ENCODE measurements at places on chromosomes 3 and 15.

DNA sequence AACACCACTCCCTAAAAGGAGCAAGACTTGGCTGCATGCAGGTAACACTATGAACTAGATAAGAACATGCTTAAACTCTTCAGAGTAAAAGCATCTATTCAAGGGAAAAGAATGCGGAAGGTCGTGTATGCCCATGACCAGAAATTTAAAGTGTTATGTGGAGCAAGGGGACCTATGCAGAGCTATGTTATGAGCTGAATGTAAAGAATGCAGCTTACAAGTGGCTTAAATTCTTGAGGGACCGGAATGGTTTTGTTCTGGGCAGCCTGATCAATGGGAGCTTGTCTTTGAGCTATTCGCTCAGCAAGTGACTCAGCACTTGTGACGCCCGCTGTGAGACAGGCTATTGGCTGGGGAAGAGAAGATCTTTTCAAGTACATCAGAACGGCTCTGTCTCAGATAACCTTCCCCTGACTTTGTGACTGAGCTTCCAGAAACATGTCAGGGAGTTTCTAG is 367.5 kb upstream of the THBS1 start:
- no peak for DNase-seq

DNA sequence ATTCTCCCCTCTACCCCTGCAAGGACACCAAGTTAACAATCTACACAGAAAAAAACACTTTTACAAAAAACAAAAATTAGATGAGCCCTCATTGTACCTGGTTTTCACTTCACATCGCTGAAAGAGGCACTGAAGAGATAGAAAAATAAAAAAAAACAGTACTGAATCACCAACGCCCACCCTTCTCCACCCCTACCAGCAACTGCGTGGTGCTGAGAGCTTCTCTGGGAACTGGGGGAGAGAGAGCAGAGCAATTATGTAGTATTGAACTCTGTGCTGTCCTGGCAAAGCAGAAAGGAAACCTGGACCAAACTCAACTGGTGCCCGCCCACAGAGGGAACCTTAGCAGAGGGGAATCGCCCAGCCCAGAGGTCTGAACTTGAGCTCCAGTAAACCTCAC is 44.6 kb downstream of the WDR49 start:
- DNase-seq, result no peak

GRCh38 chr3:120982608-120983320 is 74.8 kb downstream of the STXBP5L start:
- DNase-seq, result no peak

DNA sequence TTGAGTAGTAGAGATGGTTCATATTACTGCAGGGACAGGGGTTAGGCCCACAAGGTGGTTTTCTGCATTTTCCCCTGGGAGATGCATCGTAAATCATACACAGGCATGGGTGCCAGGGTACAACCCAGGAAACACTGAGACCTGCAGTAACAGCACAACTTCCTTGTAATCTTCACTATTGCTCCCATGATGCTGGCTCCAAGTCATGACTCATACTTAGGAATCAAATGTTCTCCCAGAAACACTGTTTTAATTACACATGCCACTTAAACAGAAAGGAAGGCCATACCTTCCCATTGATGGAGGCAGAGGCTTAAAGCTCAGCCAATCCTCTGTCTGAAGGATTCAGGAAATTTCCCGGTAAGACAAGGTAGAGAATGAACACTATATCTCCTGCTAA is 106.5 kb downstream of the ERC2 start:
- DNase-seq, result no peak

DNA sequence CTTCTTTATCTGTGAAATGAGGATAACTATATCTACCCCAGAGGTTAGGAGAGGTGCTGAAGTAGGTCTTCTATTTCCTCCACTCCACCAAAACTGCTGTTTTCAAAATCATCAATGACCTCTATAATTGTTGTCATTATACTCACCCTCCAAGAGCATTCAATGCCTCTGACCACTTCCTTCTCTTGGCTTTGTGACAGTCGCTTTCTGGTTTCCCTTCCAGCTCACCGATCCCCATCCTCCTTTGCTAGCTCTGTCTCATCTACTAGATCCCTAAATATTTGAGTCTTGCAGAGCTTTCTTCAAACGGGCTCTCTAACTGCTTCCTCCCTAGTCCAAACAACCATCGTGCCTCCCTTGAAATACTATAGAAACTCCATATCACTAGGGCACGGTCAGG is 153.5 kb downstream of the RPLP1 start:
- no peak for DNase-seq

- no peak for DNase-seq
Measured at GRCh38 chr15:83922649-83923294, 268.8 kb downstream of the ADAMTSL3 start.

DNA sequence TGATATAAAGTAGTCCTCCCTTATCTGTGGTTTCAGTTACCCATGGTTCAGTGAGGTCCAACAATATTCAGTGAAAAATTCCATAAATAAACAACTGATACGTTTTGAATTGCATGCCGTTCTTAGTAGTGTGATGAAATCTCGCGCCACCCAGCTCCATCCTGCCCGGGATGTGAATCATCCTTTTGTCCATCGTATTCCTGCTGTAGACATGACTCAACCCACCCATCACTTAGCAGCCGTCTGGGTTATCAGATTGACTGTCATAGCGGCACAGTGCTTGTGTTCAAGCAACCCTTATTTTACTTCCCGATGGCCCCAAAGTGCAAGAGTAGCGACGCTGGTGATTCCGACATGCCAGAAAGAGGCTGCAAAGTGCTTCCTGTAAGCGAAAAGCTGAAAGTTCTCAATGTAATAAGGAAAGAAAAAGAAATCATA is 48.0 kb upstream of the MEX3B start:
- DNase-seq, result no peak

DNA sequence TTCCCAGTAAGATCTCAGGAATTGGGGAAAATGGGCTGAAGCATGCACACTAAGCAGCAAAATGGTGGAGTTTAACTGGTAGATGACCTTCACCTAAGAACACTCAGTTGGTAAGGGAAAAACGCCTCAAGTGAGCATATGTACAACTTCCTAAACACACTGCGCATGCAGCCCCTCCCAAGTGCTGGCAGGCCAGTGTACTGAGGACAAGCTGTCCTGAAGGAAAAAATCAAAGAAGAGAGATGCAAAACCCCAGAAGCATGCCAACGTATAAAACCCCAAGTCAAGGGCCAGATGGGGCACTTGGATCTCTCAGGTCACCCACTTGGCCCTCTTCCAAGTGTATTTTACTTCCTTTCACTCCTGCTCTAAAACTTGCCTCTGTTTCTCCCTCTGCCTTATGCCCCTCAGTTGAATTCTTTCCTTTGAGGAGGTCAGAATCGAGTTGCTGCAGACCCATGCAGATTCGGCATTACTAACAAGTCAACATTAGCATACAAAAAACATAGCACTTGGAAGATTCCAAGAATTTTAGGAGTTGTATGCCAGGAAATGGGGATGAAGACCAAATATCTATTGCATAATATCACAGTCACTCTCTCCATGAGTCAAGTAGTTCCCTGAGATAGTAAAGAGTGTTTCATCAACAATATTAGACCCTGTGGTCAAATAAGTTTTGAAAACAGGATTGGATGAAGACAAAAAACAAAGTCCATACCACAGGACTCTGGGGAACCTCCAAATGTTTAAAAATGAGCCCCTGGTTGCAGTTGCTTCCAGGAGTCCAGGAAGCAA is 10.8 kb upstream of the FYCO1 start:
- no peak for DNase-seq

DNA sequence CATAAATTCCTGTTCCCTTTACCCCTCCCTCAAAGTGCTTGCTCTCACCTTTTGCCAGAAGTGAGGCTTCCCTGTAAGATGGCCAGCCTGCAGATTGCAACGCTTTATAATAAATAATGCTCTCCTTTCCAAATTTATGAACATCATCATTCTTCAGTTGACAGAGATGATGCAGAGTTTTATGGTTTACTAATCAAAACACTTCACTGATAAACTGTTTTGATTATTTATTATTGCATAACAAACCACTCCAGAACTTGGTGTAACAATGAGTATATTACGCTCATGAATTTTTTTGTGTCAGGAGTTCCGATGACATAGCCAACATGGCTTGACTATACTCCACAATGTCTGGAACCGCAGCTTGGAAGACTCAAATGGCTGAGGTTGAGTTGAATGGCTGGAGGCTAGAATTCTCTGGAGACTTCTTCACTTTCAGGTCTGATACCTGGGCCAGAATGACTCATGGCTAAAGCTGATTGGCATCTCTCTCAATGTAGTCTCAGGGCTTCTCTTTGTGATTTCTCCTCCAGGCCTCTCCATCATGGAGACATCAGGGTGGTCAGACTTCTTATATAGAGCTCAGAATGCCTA is 27.3 kb upstream of the TGFBR2 start:
- DNase-seq, result no peak
